ENCODE measurements at places on chromosomes 5 and 9.

GRCh38 chr9:708182-708550 lies 133.3 kb upstream of the DMRT1 start:
- peaks cover 3% of the 10 kb centered on the region for H3K36me3 ChIP-seq
- peaks cover 16% of the 10 kb centered on the region for H3K27me3 ChIP-seq
- no peak overlapping the region for H3K27ac ChIP-seq
- no peak overlapping the region for H3K4me3 ChIP-seq
- no peak for DNase-seq

GRCh38 chr5:68419637-68420452 lies 204.3 kb downstream of the PIK3R1 start:
- H3K27ac ChIP-seq: no peak overlapping the region
- peaks cover 38% of the 10 kb centered on the region for H3K4me1 ChIP-seq
- H3K27me3 ChIP-seq: peaks cover 11% of the 10 kb centered on the region
- no peaks in the 10 kb centered on the region for H3K36me3 ChIP-seq

GRCh38 chr9:76372336-76372735 lies 21.9 kb downstream of the RFK start:
- H3K27ac ChIP-seq: no peak overlapping the region
- no peak overlapping the region for H3K4me3 ChIP-seq
- no peaks in the 10 kb centered on the region for H3K27me3 ChIP-seq
- no peak for DNase-seq
- no peaks in the 10 kb centered on the region for H3K36me3 ChIP-seq

DNA sequence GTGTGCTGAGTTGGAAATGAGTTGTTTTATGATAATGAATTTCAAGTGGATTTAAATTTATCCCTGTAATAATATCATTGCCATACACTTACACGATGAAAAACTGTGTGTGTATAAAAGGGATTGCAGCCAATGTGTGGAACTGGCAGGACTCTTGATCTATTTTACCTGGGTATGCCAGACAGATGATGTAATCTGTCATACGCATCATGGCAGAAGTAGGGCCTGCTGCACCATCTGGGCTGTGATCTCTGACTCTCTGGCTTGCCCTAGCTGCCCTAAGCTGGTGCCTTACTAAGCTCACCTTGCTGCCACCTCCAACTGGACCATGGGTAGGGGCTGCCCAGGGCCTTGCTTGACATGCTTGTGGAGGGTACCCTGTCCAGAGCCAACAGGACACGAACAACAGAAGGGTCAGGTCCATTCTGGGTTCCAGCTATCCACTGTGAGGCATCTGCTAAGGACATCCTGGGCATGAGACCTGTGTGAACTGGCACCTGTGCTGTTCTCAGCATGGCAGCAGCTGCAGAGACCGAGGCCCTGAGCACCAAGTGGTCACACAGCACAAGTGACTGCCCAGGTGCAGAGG lies 184.2 kb downstream of the FSTL4 start:
- no peak overlapping the region for H3K4me3 ChIP-seq
- H3K4me1 ChIP-seq: peaks cover 5% of the 10 kb centered on the region
- no peak overlapping the region for H3K27ac ChIP-seq
- H3K27me3 ChIP-seq: peaks cover 21% of the 10 kb centered on the region

GRCh38 chr5:64595031-64595855 lies 89.4 kb downstream of the RGS7BP start:
- H3K27me3 ChIP-seq: peaks cover 2% of the 10 kb centered on the region
- no peak overlapping the region for H3K27ac ChIP-seq
- no peak for DNase-seq
- H3K36me3 ChIP-seq: no peaks in the 10 kb centered on the region

DNA sequence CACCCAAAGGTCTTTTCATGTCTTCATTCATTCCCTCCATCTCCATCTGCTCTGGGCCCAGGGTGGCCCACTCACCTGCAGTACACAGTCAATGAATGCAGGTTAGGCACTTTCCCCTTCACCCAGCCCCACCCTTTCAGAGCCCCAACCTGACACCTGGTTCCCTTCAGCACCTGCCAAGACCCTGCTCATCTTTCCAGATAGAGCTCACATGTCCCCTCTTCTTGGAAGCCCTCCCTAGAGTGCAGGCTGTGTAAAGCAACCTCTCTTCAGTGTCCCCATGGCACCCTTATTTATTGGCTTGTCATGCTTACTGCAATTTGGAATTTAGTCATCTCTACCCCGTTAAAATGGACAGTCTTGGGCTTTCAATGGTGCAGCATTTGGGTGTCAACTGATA lies 13.0 kb upstream of the CPEB4 start:
- H3K4me3 ChIP-seq: no peak overlapping the region
- H3K27me3 ChIP-seq: no peaks in the 10 kb centered on the region
- H3K27ac ChIP-seq: no peak overlapping the region
- no peaks in the 10 kb centered on the region for H3K4me1 ChIP-seq
- no peak for DNase-seq

- no peak overlapping the region for H3K27ac ChIP-seq
- DNase-seq: no peak
- H3K4me3 ChIP-seq: no peak overlapping the region
- H3K27me3 ChIP-seq: peaks cover 18% of the 10 kb centered on the region
- H3K36me3 ChIP-seq: no peaks in the 10 kb centered on the region
- peaks cover 9% of the 10 kb centered on the region for H3K4me1 ChIP-seq
Measured at GRCh38 chr5:90437663-90438062, 28.1 kb upstream of the CETN3 start.

GRCh38 chr9:112007575-112008240 lies 111.1 kb downstream of the UGCG start:
- H3K4me1 ChIP-seq: peaks cover 27% of the 10 kb centered on the region
- H3K36me3 ChIP-seq: no peaks in the 10 kb centered on the region
- H3K4me3 ChIP-seq: no peak overlapping the region

GRCh38 chr5:39024005-39024404 lies 50.2 kb downstream of the RICTOR start:
- no peaks in the 10 kb centered on the region for H3K27me3 ChIP-seq
- H3K27ac ChIP-seq: no peak overlapping the region
- H3K36me3 ChIP-seq: peaks cover 45% of the 10 kb centered on the region
- peaks cover 27% of the 10 kb centered on the region for H3K4me1 ChIP-seq

DNA sequence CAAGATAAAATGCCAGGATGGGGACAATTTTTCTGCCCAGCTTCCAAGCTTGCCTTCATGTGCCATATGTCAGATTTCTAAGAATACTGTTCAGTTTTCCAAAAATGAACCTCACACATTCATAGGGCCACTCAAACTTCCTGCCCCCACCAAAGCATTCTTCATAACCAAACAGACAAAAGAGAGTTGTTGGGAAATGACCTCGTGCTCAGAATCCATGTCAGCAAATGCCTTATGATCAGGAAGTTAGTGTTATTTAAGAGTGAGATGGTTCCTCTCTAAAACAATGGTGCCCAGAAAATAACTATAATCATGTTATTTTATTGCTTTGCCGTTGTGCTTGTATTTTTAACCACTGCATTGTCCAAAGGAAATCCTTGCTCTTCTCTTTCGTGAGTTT lies 208.2 kb downstream of the ZNF608 start:
- H3K27me3 ChIP-seq: no peaks in the 10 kb centered on the region
- no peaks in the 10 kb centered on the region for H3K4me1 ChIP-seq
- DNase-seq: no peak

GRCh38 chr5:72203251-72203845 lies 96.1 kb downstream of the MAP1B start:
- no peak for DNase-seq
- no peak overlapping the region for H3K4me3 ChIP-seq
- H3K27me3 ChIP-seq: no peaks in the 10 kb centered on the region
- H3K27ac ChIP-seq: no peak overlapping the region

DNA sequence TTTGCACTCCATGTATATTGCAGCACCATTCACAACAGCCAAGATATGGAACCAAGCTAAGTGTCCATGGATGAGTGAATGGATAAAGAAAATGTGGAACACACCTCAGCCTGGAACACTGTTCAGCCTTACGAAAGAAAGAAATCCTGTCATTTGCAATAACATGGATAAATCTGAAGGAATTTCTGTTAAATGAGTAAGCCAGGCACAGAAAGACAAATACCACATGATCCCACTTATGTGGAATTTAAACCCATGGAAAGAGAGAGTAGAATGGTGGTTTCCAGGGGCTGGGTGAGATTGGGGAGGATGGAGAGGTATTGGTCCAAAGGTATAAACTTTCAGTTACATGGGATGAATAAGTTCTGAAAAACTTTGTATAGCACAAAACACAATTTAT lies 228.9 kb upstream of the CD180 start:
- no peak for DNase-seq
- peaks cover 7% of the 10 kb centered on the region for H3K4me1 ChIP-seq
- no peaks in the 10 kb centered on the region for H3K27me3 ChIP-seq
- H3K4me3 ChIP-seq: no peak overlapping the region
- H3K36me3 ChIP-seq: no peaks in the 10 kb centered on the region

GRCh38 chr9:128552744-128553440 lies 505 bp downstream of the SPTAN1 start:
- no peaks in the 10 kb centered on the region for H3K36me3 ChIP-seq
- H3K4me3 ChIP-seq: no peak overlapping the region
- peak; percentile 88 for DNase-seq
- H3K4me1 ChIP-seq: peaks cover 40% of the 10 kb centered on the region
- no peaks in the 10 kb centered on the region for H3K27me3 ChIP-seq
- H3K27ac ChIP-seq: no peak overlapping the region

GRCh38 chr5:171467107-171467506 lies 47.7 kb downstream of the FGF18 start:
- no peak overlapping the region for H3K27ac ChIP-seq
- no peaks in the 10 kb centered on the region for H3K36me3 ChIP-seq
- no peak for DNase-seq
- H3K4me3 ChIP-seq: no peak overlapping the region
- H3K4me1 ChIP-seq: no peaks in the 10 kb centered on the region

GRCh38 chr9:93007529-93008058 lies 50.9 kb upstream of the SUSD3 start:
- no peak overlapping the region for H3K4me3 ChIP-seq
- no peaks in the 10 kb centered on the region for H3K27me3 ChIP-seq
- DNase-seq: no peak
- H3K4me1 ChIP-seq: peaks cover 18% of the 10 kb centered on the region
- no peak overlapping the region for H3K27ac ChIP-seq
- H3K36me3 ChIP-seq: peaks cover 53% of the 10 kb centered on the region

- no peak overlapping the region for H3K4me3 ChIP-seq
- H3K36me3 ChIP-seq: no peaks in the 10 kb centered on the region
- H3K4me1 ChIP-seq: no peaks in the 10 kb centered on the region
- H3K27ac ChIP-seq: no peak overlapping the region
- no peak for DNase-seq
Measured at GRCh38 chr9:79116709-79117108, 455.1 kb upstream of the TLE4 start.

DNA sequence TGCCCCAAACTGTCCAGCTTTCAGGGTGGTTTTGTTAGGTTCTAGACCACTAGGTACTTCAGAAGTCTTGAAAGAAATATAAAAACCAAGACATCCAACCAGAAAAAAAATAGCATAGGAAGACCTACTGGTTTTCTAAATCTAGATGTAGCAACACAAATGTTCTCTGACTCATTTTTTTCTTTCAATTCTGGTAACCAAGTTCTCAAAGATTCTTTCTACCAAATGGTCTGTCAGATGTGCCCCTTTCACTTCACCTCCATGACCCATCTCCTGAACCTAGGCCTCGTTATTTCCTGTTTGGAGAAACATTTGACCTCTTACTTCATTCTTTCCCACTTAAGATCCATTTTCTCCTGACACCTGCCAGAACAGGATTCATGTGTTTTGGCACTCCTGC lies 355.3 kb downstream of the KIAA0825 start:
- H3K4me1 ChIP-seq: no peaks in the 10 kb centered on the region
- H3K27ac ChIP-seq: no peak overlapping the region
- DNase-seq: no peak
- H3K36me3 ChIP-seq: no peaks in the 10 kb centered on the region
- peaks cover 2% of the 10 kb centered on the region for H3K27me3 ChIP-seq

- H3K27me3 ChIP-seq: no peaks in the 10 kb centered on the region
- H3K4me3 ChIP-seq: peak overlapping the region; percentile 82
- peak overlapping the region; percentile 90 for H3K27ac ChIP-seq
- peaks cover 55% of the 10 kb centered on the region for H3K4me1 ChIP-seq
Measured at GRCh38 chr5:1103505-1104326, 8.1 kb downstream of the SLC12A7 start.

- DNase-seq: no peak
- H3K4me3 ChIP-seq: no peak overlapping the region
- H3K27ac ChIP-seq: no peak overlapping the region
- no peaks in the 10 kb centered on the region for H3K27me3 ChIP-seq
- peaks cover 19% of the 10 kb centered on the region for H3K36me3 ChIP-seq
Measured at GRCh38 chr9:114682846-114683245, 854 bp upstream of the TEX48 start.

GRCh38 chr5:79962575-79963222 lies 28.4 kb downstream of the MTX3 start:
- DNase-seq: peak; percentile 67
- H3K27ac ChIP-seq: peak overlapping the region; percentile 90
- H3K27me3 ChIP-seq: peaks cover 3% of the 10 kb centered on the region
- peaks cover 25% of the 10 kb centered on the region for H3K4me1 ChIP-seq

GRCh38 chr9:78326564-78326963 lies 29.6 kb downstream of the PSAT1 start:
- H3K27me3 ChIP-seq: no peaks in the 10 kb centered on the region
- H3K4me1 ChIP-seq: peaks cover 13% of the 10 kb centered on the region
- no peak for DNase-seq
- H3K4me3 ChIP-seq: no peak overlapping the region
- no peak overlapping the region for H3K27ac ChIP-seq
- H3K36me3 ChIP-seq: peaks cover 64% of the 10 kb centered on the region

- peaks cover 4% of the 10 kb centered on the region for H3K27me3 ChIP-seq
- H3K4me3 ChIP-seq: no peak overlapping the region
- H3K27ac ChIP-seq: no peak overlapping the region
- H3K4me1 ChIP-seq: peaks cover 3% of the 10 kb centered on the region
- no peaks in the 10 kb centered on the region for H3K36me3 ChIP-seq
Measured at GRCh38 chr9:7909537-7909936, 110.0 kb upstream of the DMAC1 start.

DNA sequence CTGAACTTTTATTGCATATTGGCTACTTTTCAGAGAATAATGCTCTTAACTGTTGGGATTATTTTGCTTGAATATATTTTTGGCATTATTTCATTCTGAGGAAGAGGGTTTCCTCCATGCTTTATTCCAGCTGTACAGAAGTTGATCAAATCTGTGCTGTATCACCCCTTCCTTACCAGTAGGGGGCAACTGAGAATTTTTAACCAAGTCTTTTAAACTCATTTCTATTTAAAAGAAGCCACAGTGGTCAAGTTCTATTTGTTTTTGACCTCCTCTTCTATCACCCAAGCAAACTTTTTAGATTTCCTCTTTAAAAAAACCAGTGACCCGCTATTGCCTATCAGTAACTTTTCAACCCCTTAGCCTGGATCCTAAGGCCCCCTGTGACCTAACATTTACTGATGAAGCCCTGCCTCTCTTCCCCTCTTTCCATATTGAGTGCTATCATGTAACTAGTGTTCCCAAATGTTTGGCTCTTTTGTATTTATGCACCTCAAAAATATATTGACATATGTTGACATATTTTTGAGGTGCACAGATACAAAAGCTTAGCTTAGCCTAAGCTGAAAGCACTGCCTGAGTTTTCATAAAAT lies 80.6 kb downstream of the FBXO4 start:
- no peak for DNase-seq
- peaks cover 6% of the 10 kb centered on the region for H3K27me3 ChIP-seq
- H3K4me1 ChIP-seq: no peaks in the 10 kb centered on the region
- no peak overlapping the region for H3K4me3 ChIP-seq
- H3K36me3 ChIP-seq: no peaks in the 10 kb centered on the region

All from activated CD4-positive, alpha-beta T cell treated with anti-CD3 and anti-CD28 coated beads, Interleukin-2, amount 10 ng/mL, durations not matched to agents 24 days and 14 days (primary cell).